T1000 (cell line): ENCODE measurements at places on chromosomes 1 and 21.

DNA sequence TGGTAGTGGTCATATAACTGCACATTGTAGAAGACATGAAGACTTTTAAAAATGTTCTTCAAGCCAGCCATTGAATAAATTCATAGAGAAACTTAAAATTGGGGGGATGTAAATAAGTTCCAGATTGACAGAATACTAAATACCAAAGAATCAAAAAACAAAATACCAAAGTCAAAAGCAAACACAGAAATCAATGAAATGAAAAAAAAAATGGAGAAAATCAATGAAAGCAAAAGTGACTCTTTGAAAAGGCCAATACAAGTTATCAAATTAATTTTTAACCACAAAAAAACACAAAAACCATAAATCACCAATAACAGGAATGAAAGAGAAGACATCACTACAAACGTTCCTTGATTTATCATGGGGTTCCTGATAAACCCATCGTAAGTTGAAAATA, 25.6 kb downstream of the LPGAT1 start:
- DNase-seq: no peak

DNA sequence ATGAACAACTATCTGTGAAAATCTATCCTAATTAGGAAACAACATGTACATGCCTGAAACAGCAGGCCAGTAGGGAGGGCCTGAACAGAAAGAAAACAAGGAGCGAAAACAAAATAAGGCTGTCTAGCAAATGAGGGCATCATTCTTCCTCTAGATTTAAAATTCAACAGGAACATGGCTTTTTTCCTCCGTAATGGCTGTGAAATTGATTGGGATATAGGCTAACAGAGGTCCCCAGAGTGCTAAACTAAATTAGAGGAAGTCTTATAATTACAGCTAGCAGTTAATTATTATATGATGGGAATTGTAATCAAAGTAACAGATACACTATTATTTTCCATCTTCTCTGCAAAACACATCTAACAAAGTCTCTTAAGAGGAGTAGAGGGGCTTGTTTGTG, 51.7 kb upstream of the TIAM1 start:
- DNase-seq: no peak

DNA sequence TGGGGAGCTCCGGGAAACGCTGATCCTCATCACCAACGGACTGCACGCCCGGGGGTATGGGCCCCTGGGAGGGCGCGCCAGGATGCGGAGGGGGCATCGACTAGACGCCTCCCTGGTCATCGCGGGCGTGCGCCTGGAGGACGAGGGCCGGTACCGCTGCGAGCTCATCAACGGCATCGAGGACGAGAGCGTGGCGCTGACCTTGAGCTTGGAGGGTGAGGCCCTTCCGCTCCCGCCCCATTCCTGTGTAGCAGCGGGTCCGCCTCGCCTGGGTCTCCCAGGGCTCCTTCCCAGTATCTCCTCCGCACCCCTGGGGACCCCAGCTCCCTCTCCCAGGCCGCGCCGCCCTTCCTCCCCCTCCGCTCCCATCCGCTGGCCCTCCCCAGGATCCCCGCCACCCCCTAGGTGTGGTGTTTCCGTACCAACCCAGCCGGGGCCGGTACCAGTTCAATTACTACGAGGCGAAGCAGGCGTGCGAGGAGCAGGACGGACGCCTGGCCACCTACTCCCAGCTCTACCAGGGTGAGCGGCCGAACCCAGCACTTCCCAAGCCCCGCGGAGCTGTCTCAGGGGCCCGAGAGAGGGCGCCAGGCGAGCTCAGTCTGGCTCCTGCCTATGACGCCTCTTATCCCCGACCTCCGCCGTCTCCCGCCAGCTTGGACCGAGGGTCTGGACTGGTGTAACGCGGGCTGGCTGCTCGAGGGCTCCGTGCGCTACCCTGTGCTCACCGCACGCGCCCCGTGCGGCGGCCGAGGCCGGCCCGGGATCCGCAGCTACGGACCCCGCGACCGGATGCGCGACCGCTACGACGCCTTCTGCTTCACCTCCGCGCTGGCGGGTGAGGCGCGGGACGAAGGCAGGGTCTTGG, 5.0 kb downstream of the HAPLN2 start:
- no peak for DNase-seq

DNA sequence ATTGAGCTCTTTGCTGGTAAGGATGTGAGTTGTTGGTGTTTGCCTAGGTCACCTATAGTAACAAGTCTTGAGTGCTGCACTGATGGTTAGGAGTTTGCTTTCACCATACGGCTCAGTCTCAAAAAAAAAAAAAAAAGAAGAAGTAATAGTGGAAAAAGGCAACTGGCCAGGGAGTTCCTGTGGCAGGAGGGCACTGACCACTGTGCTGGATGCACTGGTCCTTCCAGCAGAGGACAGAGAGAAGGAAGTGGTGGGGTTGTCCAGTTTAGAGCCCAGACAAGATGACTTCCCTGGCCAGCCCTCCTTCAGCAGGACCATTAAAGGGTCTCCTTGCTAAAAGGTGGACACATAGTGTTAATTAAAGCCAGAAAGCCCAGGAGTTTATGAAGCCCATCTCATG, 11.9 kb upstream of the PTCH2 start:
- DNase-seq: no peak

DNA sequence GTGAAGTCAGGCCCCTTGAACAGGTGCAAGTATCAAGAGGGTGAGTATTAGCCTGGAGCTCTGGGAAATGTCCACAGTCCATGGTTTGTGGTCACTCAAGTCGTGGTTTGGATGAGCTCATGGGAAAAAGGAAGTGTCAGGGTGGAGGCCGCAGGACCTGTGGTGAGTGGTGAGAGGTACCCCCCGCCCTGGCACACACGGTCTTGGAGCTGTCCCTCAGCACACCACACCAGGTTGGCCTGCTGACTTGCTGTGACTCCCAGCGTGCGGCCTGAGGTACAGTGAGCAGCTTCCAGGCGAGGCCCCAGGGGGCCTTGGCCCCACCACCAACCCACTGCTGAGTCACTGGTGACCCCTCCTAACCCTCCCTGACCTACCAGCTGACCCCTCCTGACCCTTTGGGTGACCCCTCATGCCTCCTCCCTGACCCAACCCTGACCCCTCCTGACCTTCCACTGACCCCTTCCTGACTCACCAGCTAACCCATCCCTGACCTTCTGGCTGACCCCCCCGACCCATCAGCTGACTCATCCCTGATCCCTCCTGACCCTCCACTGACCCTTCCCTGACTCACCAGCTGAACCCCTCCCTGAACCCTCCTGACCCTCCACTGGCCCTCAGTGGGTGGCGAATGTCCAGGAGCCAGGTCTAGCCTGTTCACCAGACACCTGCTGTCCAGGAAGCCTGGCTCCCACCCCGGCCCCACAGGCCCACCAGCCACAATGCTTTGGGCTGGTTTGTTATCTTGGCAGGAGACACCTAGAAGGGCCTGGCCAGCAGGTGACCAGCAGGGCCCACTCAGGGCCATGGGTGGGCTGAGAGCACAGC, 34.8 kb upstream of the RNF187 start:
- no peak for DNase-seq

DNA sequence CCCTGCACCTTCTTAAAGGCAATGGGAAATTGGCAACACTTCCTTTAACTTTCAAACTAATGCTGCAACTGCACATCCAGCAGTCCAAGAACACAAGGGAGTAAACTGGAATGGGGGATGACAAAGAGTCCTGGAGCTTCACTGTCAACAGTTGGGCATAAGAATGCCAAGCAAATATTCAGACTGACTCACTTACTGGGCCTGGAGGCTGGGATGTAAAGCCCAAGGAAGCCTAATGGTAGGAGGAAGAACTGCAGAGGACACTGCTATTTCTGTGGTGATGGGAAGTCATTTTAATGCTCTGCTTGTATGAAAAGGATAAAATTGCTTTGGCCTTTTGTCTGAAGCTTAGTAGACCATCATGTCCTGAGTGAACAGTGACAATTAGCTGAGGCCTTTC, 15.7 kb upstream of the DMRTA2 start:
- DNase-seq: no peak

DNA sequence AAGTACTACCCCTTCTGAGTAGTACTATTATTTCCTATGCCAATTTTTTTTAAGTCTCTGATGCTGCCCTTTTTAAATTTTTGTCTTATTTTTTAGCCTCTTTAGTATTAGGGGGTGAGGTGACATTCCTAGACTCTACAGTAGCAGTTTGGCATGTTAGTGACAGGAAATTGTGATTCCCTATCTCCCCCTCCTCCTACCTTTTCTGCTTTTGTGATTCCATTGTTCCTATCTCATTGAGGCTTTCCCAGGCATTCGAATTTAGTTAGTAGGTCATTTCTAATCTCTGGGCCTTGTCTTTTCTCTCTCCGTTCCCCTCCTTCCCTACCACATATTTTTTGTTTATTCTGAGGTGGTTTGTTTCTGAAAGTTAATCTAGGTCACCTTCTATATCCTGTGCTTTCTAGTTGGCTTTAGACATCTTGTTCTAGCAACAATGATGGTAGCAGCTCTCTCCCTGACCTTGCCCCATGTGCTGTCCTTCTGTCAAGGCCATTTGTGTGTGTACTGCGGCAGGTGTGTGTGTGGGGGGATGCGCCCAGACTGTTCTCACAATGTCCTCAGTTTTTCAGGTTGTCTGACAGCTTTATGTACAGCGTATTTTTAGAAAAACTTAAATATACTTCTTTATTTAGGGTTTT, 21.5 kb downstream of the SEMA6C start:
- no peak for DNase-seq

DNA sequence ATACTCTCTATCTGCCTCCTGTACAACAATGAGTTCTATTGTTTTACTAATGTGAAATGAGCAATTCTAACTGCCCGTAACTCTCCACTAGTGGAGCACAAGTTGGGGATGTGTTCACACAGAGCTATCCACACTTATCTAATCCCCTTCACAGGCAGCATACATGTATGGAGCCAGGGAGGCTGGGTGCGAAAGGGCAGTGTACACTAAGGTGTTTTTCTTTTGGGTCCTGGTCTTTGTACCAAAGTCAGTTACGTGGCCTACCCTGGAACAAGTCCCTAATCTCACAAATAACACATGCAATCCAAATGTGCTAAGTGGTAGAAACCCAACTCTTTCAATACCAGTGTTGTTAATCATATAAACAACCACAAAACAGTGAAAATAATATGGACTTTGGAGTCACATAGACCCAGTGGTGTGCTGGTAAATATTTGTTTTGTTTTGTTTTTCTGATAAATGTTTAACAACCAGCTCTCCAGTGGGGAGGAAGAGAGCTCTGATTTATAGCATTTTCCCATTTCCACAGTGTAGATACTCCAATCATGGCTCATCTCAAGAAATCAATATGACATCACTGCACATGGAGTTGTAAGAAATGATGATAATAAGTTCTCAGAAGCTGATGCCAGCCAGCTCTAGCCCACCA, 319.9 kb upstream of the DUSP10 start:
- DNase-seq: no peak

GRCh38 chr1:58814251-58815068, 30.6 kb upstream of the JUN start:
- no peak for DNase-seq

DNA sequence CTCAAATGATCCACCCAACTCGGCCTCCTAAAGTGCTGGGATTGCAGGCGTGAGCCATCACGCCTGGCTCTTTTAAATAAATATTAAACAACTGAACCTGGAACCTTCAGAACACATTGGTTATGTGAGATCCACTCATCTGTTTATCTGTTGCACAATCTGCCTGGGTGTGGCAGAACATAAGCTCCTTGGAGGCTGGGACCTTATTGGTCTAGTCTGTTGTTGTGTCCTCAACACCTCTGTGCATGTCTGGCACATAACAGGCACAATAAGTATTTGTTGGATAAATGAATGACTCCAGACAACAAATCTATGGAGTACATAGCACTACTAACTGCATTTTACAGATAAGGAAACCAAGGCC, 4.1 kb upstream of the NBL1 start:
- no peak for DNase-seq

- no peak for DNase-seq
These were observed 6.1 kb downstream of the TIE1 start for GRCh38 chr1:43306688-43307457.

GRCh38 chr1:47931395-47931794, 65.8 kb downstream of the TRABD2B start:
- no peak for DNase-seq

DNA sequence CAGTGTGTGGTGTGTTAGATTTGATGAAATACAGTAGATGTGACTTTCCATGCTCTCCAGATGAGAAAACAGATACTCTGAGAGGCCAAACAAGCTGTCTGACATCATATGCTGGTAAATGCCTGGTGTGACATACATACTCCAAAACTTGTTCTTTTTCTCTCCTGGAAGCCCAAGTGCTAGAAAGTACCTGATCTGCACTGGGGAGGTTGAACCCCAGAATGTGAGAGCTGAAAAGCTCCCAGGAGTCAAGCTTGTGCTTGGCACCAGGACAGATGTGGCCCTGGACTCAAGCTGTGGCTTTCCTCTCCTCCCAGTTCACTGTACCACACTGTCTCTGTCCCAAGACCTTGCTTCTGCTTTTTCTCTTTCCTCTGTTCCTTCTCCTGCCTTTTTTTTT, 389.0 kb upstream of the USP24 start:
- DNase-seq: no peak

DNA sequence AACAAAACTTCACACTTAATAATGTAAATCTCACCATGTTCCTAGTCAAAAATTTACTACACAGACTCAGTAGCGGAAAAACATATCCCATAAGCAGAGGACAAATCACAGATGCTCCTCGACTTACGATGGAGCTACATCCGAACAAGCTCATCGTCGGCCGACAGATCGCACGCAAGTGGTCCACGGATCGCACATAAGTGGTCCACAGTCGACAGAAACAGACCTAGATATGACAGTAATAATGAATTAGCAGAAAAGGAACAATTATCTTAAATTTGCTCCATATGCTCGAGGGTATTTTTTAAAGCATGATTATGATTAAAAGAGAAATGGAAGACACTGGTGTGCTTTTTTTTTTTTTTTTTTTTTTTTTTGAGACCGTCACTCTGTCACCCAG, 36.3 kb downstream of the WDR4 start:
- no peak for DNase-seq

DNA sequence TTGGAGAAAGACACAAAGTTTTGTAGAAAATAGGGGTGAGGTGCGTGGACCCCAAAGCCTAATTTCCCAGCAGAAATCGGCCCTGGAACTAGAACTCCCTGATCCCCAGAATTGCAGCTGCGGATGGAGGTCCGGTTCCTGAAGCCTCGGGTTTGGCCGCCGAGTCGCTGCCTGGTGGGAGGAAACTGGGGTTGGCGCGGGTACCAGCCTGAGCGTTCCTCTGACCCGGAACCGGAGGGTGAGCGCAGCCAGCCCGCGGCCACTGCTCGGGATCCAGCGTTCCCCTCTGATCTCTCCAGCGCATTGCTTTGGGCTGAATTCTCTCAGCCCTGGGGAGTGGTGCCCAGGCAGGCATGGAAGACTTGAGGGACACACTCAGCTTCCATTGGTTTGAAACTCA, 1.6 kb downstream of the ST6GALNAC5 start:
- DNase-seq: no peak

GRCh38 chr1:54253480-54253879, 53.5 kb downstream of the MRPL37 start:
- DNase-seq: peak; percentile 77

DNA sequence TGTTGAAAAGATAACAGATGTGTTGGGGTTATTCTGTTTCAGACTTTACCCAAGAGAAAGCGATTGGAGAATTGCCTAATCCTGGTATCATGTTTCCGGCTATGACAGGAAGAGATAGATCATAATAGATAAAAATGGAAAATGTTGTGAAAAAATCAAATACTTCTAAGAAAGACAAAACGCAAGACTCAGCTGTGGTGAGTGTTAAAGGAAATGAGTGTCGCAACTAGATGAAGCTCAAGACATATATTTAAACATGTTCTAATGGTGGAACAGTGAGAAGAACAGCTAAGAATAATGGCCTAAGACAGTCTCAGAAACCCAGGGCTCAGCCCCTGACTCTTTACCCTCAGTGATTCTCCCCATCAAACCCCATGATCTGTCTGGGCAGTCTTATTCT, 426.7 kb upstream of the RUNX1 start:
- DNase-seq: no peak
